NCI-H1048 (cell line): ENCODE measurements at places on chromosomes 4 and X.

DNA sequence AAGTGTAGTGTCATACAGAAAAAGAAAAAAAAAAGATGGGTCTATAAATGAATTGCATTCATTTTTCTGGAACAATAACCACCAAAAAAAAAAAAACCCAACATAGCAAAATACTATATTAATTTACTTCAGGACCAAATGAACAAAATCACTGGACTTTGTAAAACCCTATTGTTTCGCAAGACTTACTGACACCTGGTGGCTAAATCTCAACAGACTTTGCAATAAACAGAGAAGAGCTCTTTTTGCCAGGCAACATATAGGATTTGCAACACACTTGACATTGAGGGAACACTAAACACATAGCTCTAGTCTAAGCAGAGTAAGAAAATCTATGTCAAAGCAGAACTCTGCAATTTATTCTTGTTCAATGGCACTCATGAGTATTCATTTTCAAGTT lies 990.2 kb downstream of the STPG2 start:
- no peak for DNase-seq

- DNase-seq: no peak
Observed at GRCh38 chrX:20111271-20111670, 5.4 kb downstream of the MAP7D2 start.

- DNase-seq: no peak
Observed at GRCh38 chr4:140238351-140239056, 84.5 kb upstream of the MAML3 start.

DNA sequence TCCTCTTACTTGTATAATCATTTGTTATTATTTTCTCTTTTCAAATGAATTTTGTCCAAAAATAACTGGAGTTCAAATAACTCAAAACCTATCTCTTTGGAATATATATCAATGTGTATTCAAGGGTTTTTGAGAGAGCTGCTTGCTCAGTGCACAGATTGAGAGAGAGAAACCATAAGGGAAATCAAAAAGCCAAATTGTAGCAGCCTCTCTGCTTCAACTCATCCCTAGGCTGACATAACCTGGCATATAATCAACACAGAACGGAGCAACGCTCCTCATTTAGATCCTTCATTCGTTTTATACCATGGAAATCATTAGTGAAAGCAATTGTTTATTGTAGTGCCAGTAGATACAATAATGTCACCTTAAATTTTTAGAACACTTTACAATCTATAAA lies 1.8 kb upstream of the GPM6A start:
- DNase-seq: no peak

GRCh38 chrX:17160975-17161374 lies 214.0 kb upstream of the NHS start:
- no peak for DNase-seq
